ENCODE measurements at places on chromosomes 2 and 18.

DNA sequence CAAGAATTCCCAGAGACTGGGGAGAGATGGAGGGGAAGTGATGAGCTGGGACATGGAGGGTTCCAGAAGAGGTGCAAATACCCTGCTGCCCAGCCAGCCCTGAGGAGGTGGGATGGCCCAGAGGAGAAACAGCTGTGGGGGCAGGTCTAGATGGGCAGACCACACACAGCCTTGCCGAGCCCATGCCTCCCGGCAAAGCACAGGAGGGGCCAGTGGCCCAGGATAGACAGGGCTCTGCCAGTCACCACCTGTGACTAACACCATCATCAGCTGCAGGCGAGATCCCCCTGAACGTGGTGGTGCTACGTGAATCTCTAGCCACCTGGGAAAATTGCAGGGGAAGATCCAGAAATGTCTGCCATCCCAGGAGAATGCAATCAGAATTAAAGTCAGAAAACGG, 39.4 kb downstream of the SCTR start:
- no peak for DNase-seq

GRCh38 chr2:98158305-98158704, 71.3 kb downstream of the VWA3B start:
- DNase-seq = no peak

DNA sequence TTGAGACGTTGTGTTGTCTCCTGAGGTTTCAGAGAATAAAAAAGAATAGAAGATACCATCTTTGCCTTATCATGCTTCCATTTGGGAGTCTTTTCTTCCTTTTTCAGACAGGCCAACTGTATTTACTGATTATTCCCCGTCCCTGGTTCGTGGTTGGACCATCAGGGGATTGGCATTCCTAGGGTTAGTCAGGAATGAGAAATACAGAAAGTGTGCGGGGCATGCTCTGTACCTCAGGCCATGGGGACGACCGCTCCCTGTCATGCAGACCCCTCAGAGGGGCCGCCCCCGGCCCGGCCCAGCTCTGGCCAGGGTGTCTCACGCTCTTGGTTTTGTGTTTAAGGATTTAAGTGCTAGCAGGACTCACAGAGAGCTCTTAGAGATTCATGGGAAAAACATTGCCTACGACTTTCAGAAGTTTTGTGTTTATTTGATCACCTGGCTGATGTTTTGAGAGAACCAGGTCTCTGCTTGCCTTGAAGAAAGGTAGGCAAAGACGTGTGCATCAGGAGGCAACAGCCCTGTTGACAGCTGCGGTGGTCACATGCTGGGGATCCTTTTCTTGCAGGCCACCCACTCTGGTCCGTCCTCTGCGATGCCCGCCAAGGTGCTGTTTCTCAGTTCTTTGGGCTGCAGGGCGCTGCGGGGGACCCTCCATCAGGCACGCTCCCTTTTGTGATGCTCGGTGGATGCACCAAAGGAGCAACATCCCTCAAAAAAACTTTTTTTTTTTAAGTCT, 317.8 kb downstream of the AGAP1 start:
- DNase-seq = no peak

GRCh38 chr18:38900445-38900844, 1334.8 kb upstream of the CELF4 start:
- DNase-seq = no peak

DNA sequence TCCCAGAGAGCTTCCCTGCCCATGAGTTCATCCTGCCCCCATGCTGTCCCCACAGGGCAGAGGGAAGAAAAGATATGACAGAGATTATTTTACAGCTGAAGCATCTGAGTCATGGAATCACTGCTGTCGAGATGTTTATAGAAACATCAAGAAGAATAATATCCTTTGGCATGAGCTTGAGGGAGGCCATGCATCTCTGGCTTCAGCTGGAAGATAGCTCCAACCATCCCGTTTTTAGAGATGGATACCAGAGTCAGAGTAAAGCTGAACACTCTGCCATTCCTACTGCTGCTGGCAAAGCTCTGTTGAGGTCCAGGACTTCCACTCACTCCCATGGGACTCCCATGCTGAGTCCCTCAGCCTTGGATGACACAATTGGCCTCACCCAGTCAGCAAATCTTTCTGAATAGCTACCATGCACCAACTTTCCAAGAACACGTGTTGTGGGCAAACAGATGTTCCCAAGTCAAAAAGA, 167.8 kb downstream of the TTC32 start:
- no peak for DNase-seq

GRCh38 chr2:72081451-72081850, 66.2 kb downstream of the CYP26B1 start:
- DNase-seq = no peak

DNA sequence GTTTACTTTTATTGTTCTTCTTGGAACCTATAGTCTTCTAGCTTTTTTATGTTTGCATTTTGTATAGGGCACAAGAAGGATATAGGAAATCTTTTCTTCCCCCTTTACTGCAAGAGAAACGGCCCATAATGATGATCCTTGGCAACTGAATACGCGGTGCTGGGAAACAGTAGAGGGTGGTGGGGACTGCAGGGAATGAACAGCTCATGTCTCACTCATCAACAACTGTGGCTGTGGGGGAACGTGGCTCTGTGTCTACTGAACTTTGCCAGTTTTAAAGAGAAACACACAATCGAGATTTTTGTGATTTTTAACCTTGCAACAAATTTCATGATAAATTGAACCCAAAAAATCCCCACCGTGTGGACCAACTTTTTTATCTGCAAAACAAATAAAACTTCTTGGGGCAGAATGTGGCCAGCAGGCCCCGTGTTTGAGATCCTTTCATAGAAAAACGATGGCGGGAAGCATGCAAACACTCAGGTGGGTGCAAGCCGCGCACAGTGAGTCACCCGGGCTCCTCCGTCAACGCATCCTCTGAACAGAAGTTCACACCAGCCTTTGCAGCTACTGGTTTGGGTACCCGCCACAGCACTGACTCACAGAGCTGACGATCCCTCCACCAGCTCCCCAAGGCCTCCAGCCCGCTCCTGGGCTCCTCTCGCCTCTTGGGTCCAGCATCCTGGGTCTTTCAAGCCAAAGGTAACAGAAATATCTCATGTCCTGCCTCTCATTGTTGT, 149.3 kb downstream of the COL6A3 start:
- DNase-seq = no peak

GRCh38 chr2:138272524-138273195, 228.9 kb upstream of the SPOPL start:
- no peak for DNase-seq

DNA sequence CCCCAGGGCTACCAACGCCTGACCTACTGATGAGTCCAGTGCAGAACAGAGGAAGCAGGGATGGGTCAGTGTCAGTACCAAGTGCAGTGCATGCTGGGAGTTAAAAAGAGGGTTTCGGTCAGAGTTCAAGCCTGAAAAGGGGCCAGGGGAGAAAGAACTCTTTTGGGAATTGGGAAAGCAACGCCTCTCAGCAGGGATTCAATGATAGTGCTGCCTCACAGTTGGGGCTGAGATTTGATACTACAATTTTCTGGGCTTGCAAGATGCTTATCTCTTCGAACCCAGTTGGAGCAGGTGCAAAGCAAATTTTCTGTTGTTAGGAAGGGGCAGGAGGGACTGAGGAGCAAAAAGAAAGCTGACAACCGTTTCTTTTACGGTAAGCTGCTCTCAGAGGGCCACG, 82.6 kb downstream of the CERKL start:
- no peak for DNase-seq

- no peak for DNase-seq
Measured at GRCh38 chr2:12400543-12400942, 316.2 kb upstream of the TRIB2 start.

- DNase-seq = no peak
Measured at GRCh38 chr2:181314551-181314950, 142.6 kb upstream of the ITGA4 start.

- DNase-seq = no peak
Measured at GRCh38 chr2:238616681-238617080, 190.0 kb downstream of the ASB1 start.

DNA sequence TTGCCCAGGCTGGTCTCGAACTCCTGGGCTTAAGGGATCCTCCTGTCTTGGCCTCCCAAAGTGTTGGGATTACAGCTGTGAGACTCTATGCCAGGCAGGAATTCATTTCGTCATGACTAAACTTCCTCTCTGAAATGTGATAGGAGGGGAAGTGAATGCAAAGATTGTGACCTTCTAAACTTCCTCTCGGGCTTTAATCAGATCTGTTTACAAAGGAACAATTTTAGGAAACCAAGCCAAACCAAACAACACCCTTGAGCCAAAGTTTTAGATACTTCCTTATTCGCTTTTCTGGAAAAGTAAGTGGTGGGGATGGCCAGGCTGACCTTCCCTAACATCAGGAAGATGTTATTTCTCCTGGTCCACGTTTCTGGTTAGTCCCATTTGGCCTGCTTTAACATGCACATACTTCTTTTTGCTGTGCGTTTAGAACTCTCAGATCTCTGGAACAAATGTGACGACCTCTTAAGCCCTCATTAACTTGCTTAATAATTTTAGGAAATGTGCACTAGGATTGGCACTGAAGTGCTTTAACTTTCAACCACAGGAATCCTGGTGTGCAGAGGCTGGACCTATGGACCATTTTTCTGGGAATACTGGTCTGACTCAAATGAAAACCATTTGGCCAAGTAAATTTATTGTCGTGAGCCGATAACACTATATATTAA, 33.2 kb upstream of the YES1 start:
- DNase-seq = no peak

DNA sequence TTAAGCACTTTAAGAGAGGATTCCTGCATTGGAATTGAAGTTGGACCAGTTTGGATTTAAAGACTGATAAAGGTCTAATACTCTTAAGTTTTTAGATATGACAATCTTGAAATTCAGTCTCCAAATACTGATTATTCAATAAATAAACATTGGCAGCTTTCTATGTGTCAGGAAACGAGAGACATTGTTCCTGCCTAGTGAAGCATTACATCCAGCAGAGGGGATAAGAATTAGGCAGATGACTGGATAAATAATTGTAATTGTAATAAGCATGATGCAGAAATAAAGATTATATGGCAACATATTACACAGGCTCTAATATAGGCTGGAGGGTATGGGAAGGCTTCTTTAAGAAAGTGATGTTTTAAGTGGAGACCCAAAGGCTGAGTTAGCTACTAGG, 226.5 kb upstream of the MMADHC start:
- no peak for DNase-seq

- no peak for DNase-seq
Measured at GRCh38 chr2:180322781-180323180, 315.7 kb upstream of the CWC22 start.

- DNase-seq = no peak
Measured at GRCh38 chr2:182319556-182320505, 107.0 kb downstream of the PDE1A start.

Measured in stimulated activated CD8-positive, alpha-beta memory T cell treated with anti-CD3 and anti-CD28 coated beads, Interleukin-12 subunit alpha, Interleukin-12 subunit beta, amount 100 ng/mL, for 4 hours (primary cell).